ENCODE measurements at places on chromosomes 7 and 10. TPM values are rescaled to one million over a fixed set of nuclear protein-coding genes. Genes with fewer than 3 reads are reported as not detected.

ZFAND2A gene
- 21.4 TPM for total RNA-seq

MAT1A gene
- not detected for total RNA-seq

DDX21 gene
- total RNA-seq, result 83.2 TPM

DNA sequence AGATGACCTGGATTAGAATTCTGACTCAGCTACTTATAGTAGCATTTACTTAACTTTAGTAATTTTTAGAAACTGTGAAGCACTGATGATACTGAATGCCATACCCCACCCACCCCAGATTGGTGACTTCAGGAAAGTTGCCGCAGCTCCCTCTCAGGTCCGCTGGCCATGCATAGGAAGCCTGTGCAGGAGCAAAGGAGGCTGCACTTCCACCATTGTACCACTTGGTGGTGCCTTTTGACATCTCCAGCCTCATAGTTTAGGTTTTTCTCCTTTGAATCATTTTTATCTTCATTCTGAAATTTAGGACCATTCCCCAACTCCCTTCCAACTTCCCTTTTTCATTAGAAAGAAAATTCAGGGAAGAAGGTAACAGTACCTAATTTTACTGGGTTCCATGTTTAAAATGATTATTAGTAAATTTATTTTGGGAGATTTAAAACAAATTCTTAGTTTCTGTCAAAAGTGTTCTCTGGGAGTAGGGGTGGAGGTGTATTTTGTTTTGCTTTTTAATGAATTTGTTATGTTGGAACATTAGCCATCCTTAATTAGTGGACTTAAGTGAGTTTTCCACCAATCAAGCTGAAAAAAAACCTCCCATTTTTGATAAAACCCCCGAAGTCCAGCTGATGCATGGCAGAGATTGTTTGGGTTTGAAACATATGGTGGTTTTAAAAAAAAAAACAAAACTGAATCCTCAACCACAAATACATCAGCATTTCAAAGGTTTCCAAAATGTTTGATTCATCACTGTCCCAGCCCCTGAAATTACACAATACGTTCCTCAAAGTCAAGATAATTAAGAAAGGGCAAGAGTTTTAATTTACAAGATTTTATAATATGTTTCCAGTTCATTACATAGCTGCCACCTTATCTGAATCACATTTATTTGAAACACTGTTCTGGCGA lies 109.6 kb downstream of the WNT2 start:
- peaks cover 33% of the 10 kb centered on the region for H3K4me1 ChIP-seq
- DNase-seq, result peak; percentile 56
- no peak overlapping the region for H3K27ac ChIP-seq
- peaks cover 5% of the 10 kb centered on the region for H3K36me3 ChIP-seq
- no peak overlapping the region for H3K4me3 ChIP-seq

GRCh38 chr10:88343761-88344484 lies 239.2 kb downstream of the RNLS start:
- peaks cover 4% of the 10 kb centered on the region for H3K27me3 ChIP-seq
- no peak overlapping the region for H3K4me3 ChIP-seq
- DNase-seq, result no peak

DNA sequence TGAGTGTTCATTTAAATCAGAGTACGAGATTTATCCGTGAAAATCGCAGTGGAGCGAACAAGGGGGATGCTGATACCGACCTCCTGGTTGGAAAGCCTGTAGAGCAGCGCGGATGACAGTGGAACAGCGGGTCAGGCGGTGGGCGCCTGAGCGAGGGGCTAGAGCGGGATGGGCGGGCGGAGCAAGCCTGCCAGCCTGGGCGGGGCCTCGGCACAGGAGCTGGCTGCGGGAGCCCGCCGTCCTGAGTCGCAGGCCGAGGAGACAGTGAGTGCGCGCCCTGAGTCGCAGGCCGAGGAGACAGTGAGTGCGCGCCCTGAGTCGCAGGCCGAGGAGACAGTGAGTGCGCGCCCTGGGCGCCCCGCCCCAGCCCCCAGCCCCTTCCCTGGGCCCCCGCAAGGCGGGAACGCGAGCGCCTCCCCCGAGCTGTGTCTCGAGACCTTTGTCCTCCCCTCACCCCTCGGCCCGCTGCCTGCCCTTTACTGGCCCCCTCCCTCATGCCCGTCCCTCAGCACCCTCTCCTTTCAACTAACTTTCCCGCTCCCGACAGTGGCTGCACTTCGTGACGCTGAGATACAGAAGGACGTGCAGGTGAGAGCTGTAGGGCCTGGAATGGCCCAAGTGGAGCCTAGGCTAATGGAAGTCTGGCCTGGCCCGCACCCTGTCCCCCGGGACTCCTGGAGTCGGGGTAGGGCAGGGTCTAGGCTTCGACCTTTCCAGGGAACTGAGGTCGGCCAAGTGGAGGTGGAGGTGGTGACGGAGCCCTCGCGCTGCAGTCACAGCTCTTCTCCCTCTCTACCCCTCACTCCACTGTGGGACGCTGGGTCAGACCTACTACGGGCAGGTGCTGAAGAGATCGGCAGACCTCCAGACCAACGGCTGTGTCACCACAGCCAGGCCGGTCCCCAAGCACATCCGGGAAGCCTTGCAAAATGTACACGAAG lies at the start of gene AS3MT:
TSS of gene AS3MT (plus strand) at position 213 of the 941 bp plus-strand sequence. CDS start at position 336, 123 bp downstream.
- no peak for DNase-seq
- peak within 1 kb of the TSS; percentile 88 for H3K4me3 ChIP-seq
- peak within 1 kb of the TSS; percentile 65 for H3K27ac ChIP-seq
- peaks cover 6% of the 10 kb centered on the region for H3K36me3 ChIP-seq
- peaks cover 6% of the 10 kb centered on the region for H3K27me3 ChIP-seq

DNA sequence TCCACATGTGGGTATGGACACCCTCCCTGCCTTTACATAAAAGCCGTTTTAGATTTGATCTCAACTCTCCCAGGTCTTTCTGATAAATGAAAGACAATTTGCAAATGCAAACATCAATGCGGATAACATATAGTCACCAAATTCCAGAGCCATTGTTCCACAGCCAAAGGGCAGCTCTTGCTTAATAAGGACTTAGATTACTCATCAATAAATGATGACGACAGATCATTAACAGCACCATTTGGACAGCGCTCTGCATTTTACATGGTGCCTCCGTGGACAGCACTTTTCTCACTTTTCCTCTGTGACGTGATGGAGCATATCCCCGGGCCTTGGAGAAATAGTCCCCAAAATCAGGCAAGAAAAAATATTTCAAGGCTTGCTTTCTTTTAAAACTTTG lies 370.3 kb upstream of the CELF2 start:
- no peak overlapping the region for H3K27ac ChIP-seq
- H3K4me1 ChIP-seq, result no peaks in the 10 kb centered on the region
- no peak overlapping the region for H3K4me3 ChIP-seq
- H3K36me3 ChIP-seq, result no peaks in the 10 kb centered on the region
- no peak for DNase-seq

DNA sequence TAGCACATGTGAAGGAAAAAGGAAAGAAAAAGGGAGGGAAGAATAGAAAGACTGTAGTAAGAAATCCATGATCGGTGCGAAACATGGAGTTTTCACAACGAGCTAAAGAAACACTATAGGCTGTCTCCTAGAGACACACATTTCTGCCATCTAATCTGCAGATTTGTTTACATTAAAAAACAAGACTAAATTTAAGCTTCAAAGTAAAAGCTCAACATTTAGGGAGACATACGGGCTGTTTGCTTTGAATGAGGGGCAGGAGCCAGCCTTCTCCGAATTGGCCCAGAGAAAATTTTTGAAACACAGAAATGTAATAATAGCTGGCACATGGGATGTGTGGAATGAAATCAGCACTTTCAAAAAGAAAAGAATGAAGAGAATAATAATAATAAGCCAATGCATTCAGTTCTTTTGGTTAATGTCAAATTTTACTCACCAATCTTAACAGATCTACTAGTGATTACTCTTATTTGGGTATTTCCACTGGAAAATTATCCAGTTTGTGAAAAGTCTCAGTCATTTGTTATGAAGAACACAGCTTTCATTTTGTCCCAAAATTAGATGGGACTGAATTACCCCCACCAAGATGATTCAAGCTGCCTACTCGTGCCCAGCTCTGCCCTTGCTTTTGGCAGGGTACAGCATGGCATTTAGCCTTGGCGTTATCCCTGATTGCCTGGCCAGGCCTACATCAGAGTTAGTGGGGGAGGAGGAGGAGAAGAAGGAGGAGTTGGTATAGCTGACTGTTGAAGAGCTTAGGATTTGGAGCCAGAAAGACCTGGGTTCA lies 47.1 kb downstream of the MTURN start:
- H3K27ac ChIP-seq, result no peak overlapping the region
- H3K27me3 ChIP-seq, result peaks cover 7% of the 10 kb centered on the region
- no peaks in the 10 kb centered on the region for H3K36me3 ChIP-seq
- no peaks in the 10 kb centered on the region for H3K4me1 ChIP-seq
- no peak for DNase-seq
- no peak overlapping the region for H3K4me3 ChIP-seq

DNA sequence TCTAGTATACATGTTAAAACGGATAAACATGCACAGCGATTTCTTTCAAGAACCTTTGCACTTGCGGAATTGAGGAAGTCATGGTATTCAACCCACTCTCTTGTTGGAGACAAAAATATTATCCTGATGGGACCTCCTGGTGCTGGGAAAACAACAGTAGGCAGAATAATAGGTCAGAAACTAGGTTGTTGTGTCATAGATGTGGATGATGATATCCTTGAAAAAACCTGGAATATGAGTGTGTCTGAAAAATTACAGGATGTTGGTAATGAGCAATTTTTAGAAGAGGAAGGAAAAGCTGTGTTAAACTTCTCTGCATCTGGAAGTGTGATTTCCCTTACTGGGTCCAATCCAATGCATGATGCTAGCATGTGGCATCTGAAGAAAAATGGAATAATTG lies 6.9 kb downstream of the THNSL1 start:
- peaks cover 17% of the 10 kb centered on the region for H3K4me1 ChIP-seq
- no peak overlapping the region for H3K4me3 ChIP-seq
- no peak overlapping the region for H3K27ac ChIP-seq
- H3K36me3 ChIP-seq, result no peaks in the 10 kb centered on the region

GRCh38 chr10:82621680-82622079 lies 746.7 kb downstream of the NRG3 start:
- H3K36me3 ChIP-seq, result no peaks in the 10 kb centered on the region
- no peaks in the 10 kb centered on the region for H3K4me1 ChIP-seq
- H3K27ac ChIP-seq, result no peak overlapping the region
- H3K27me3 ChIP-seq, result peaks cover 2% of the 10 kb centered on the region
- no peak overlapping the region for H3K4me3 ChIP-seq
- no peak for DNase-seq

- DNase-seq, result no peak
- no peak overlapping the region for H3K4me3 ChIP-seq
- no peaks in the 10 kb centered on the region for H3K36me3 ChIP-seq
- peaks cover 15% of the 10 kb centered on the region for H3K27me3 ChIP-seq
Observed at GRCh38 chr7:18290223-18290622, 205.3 kb upstream of the HDAC9 start.

- no peak overlapping the region for H3K4me3 ChIP-seq
- peaks cover 18% of the 10 kb centered on the region for H3K36me3 ChIP-seq
- H3K27ac ChIP-seq, result no peak overlapping the region
- peaks cover 12% of the 10 kb centered on the region for H3K4me1 ChIP-seq
Observed at GRCh38 chr10:15245530-15245929, 77.0 kb upstream of the NMT2 start.

Measured in HFFc6 (cell line).